Left hindlimb (tissue), 1 donor: ENCODE measurements at places on chromosomes 13 and 19.

GRCh38 chr19:49591731-49592485 lies 926 bp downstream of the PRR12 start:
- peak; percentile 72 for DNase-seq

DNA sequence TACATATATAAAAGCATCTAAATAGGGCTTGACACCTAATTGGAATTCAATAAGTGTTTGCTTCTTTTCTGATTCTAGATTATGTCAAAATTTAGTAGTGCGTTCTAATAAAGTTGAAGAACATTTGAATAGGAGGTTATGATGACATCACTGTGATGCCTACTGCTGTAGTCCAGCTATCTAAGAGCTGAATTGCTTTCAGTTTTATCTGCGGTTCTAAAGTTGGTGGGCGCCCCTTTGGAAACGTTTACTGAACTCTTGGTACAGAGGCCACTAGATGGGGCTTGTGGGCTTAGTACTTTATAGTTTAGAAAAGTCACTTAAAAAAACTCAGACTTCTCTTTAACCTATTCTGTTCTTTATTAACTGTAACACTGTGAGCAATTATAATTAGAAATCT lies 776.9 kb downstream of the GPC5 start:
- DNase-seq: no peak

DNA sequence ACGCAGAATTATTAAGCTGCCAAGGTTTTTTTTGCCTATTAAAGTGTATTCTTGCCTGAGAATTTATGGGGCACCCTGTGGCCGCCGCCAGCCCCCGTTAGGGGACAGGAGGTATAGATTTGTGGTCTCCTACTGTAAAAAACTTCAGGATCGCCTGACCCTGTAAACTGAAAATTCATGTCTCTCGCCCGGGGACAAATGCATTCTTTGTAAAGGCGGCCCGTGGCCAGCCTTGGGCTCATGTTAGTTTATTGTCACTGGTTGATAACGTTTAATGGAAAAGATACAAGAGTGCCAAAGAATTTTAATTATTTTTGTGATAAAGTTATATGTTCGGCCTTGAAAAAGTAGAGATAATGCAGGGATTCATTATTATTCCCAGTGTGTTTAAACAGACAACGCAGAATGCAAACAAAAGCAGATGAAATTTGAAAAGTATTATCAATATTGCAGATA lies 141.7 kb downstream of the URI1 start:
- DNase-seq: no peak

DNA sequence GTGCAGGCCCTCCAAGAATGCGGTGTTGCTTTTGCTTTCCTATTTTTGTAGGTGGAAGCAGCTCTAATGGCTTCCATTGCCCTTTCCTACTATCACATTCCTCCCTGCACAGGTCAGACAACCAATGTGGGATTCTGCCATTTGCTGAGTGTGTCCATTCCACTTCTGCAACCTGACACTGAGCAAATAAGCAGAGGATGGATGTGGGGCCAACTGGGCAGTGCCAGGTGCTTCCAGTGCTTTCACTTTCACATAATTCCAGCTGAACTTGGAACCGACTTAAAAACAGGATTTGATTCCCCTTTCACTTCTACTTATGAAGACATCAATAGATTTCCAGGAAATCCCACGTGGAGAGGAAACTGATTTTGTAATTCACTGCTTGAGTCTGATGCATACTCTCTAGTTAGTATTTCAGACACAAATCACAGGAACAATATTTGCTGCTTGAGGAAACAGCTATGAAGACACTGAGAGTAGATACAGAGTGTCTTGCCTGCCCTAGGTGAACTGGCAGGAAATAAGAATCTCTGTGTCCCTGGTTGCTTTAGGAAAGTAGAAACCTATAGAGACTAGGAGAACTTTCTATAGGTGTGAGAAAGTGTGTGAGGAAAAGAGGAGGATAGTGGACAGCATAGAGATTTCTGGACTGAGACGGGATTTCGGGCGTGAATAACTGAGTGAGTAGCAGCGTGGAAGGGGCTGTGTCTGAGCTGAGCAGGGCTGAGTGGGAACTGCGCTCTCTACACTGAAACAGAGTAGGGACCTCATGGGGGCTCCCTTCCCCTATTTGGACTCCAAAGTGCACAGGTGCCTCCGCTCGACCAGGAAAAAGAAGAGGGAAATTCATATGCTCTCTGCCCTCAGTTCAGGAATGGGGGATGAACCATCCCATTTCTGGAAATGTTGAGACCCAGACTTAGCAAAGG lies 22.5 kb downstream of the LGALS16 start:
- DNase-seq: no peak

GRCh38 chr19:46919324-46919723 lies 58.5 kb downstream of the ARHGAP35 start:
- DNase-seq: no peak

DNA sequence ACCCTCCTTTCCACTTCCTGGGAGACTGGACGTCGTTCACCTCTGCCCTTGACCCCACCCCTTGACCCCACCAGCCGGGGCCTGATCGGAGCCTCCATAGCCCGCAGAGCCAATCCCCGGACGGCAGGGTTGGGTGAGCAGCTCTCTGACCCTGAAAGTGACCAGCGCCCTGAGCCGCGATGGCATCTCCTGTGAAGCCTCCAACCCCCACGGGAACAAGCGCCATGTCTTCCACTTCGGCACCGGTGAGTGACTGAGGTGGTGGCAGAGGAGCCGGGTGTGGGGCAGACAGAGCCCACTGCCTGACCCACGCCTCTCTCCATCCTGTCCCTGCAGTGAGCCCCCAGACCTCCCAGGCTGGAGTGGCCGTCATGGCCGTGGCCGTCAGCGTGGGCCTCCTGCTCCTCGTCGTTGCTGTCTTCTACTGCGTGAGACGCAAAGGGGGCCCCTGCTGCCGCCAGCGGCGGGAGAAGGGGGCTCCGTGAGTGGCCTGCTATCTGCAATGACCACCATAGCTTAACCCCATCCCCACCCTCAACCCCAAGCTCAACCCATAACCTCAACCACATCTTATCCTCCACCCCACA lies 10.4 kb downstream of the BCAM start:
- DNase-seq: no peak

GRCh38 chr19:51766461-51766860 lies 5.5 kb downstream of the FPR2 start:
- DNase-seq: no peak

GRCh38 chr13:40271931-40272775 lies 394.3 kb downstream of the FOXO1 start:
- peak; percentile 63 for DNase-seq

DNA sequence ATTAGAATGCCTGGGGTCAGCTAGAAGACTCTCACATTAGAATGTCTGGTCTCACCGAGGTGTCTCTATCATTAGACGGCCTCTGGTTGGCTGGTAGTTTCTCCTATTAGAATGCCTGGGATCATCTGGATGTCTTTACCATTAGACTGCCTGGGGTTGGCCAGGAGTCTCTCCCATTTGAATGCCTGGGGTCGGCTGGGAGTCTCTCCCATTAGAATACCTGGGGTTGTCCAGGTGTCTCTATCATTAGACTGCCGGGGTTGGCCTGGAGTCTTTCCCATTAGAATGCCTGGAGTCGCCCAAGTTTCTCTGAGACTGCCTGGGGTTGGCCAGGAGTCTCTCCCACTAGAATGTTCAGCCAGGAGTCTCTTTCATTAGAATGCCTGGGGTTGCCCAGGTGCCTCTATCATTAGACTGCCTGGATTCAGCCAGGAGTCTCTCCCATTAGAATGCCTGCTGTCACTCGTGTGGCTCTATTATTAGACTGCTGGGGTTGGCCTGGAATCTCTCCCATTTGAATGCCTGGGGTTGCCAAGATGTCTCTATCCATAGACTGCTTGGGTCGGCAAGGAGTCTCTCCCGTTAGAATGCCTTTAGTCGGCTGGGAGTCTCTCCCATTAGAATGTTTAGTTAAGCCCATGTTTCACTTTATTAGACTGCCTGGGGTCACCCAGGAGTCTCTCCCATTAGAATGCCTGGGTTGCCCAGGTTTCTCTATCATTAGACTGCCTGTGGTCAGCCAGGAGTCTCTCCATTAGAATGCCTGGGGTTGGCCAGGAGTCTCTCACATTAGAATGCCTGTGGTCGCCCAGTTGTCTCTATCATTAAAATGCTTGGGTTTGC lies 1467.8 kb downstream of the UQCRFS1 start:
- no peak for DNase-seq

DNA sequence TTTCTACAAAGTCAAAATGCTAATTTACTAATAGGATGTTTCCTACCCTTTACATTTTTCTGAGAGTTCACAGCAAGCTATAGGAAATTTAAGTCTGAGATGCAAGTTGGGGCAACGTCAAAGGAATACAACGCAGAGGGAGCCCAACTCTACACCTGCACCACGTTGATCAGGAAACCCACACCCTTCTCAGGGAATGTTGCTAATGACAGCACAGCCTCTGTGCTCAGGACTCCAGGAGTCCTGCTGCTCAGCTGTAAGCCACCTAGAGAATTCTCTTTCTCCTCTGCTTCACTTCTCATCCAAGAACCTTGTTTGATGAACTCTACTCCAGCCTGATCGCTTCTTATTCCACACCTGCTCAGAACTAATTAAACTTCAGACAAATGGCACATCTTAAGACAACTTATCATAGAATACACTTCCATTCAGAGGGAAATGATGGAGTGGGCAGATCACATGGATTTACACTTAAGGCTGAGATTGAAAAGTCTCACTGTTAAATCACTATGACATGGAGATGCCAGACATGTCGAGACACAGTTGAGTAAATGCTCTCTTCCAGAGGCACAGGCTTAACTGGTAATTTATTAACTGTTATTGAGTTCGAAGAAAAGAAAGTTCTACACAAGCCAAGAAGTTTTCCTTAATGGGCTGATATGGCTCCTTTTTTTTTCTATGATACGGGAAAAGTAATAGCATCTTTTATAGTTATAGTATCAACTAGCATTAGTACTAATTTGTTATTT lies 811.6 kb upstream of the ARGLU1 start:
- DNase-seq: no peak

DNA sequence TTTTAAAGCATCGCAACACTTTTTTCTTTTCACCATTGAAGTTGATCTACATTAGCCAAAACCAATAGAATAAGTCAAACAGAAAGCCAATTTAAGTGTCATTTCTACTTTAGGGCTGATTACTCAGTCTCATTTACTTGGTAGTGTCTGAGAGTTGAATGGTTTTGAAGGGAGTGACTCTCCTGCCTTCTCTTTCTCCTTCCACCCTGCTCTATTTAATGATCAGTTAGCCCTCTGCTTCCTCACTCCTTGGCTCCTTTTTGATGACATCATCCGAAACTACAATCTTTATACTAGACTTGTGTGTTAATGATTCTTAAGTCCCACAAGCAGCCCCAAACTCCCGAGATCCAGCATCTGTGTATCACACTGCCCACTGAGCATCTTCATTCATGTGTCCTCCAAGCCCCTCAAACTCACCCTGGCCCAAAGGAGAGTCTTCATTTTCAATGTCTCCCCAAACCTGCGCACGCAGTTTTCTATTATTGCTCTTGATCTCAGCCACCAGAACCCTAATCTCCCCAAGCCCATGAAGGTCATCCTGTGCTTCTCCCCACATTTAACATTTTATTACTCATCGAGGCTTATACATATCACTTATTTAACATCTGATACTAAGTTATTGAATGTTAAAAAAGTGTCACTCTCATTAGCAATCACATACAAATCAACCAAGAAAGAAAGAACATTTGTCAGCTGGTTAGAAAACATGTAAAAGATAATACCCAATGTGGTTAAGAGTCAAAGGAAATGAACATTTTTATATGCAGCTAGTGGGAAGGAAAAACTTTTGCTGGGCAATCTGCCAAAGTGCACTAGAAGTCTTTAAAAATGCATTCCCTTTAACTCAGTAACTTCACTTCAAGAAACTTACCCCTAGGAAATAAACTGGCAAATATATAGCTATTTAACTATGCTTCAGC lies 32.2 kb upstream of the ARGLU1 start:
- DNase-seq: peak; percentile 49

GRCh38 chr19:51129716-51130115 lies 5.0 kb downstream of the SIGLEC9 start:
- DNase-seq: no peak

DNA sequence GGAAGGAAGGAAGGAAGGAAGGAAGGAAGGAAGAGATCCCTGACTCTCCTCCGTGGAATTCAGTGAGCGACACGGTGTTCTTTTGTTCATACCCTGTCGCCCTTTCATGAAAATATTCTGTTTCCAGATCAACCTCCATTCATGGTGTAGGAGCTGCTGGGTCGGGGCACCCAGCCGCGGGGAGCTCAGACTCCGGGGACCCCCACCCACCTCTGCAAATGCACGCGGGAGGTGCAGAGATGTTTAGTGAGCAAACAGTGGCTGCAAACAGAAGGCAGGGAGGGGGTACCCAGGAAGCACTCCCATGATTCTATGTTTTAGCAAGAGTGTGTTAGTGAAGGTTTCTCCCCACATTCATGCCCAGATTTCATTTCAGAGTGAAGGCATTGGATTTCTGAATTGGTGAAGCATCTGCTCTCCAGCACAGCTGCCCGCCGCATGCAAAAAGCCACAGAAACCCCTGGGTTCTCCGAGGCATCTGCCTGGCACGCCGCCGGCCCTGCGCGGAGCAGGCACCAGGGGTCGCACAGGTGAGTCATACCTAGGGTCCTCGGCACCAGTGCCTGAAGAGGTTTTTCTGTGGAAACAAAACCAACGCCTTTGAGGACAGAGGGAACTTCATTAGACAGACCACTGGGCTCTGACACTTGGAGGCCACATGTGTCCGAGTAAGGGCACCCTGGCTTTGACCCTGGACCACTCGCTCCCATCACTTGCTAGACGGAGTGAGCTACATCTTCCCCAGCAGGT lies 80.6 kb downstream of the ZNF557 start:
- DNase-seq: no peak

GRCh38 chr13:67827992-67828391 lies 597.9 kb upstream of the PCDH9 start:
- no peak for DNase-seq

GRCh38 chr19:31058676-31059340 lies 290.4 kb downstream of the TSHZ3 start:
- no peak for DNase-seq

DNA sequence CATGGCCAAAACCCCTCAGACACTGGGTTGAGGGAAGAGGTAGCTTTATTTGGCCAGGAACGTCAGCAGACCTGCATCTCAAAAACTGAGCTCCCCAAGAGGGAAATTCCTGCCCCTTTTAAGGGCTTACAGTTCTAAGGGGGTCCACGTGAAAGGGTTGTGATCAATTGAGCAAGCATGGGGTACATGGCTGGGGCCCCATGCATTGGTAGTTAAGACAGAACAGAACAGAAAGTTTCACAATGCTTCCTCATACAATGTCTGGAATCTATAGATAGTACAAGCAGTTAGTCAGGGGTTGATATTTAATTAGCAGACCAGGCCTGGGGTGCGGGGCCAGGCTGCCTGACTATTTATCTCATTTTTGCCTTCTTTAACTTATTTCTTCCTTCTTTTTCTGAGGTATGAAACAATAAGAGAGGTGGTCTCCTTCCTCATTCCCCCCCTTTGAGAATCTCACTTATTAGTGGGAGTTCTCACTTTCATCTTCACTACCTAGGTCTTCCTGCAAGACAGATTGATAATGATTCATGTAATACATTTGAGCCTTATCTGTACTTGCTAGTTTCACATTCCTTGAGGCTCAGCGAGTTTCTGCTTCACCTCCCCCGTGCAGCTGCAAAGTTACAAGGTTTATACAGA lies 84.8 kb downstream of the SLC25A15 start:
- DNase-seq: no peak

GRCh38 chr13:105410602-105411001 lies 1124.9 kb downstream of the EFNB2 start:
- DNase-seq: peak; percentile 32
